NCI-H524 (cell line): ENCODE measurements at places on chromosomes 2 and 18.

DNA sequence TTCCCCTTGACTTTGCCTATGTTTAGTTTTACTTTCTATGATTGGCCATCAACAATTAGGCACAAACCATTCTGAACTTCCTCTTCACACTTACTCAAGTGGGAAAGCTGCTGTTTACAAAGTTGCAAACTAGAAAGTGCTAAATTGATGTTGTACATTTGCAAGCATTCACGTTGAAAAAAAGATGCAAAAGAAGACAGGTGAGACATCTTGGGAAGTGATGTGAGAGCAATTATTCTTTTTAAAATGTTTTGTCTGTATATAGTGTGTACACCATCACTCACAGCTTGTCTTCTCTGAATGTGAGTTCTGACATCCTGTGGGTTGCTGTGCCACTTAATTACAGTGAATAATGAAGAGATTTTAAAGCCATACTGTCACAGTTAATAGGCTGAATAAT lies 874.1 kb upstream of the LRATD1 start:
- no peak for DNase-seq

GRCh38 chr2:86031606-86032005 lies 74.1 kb downstream of the POLR1A start:
- no peak for DNase-seq

DNA sequence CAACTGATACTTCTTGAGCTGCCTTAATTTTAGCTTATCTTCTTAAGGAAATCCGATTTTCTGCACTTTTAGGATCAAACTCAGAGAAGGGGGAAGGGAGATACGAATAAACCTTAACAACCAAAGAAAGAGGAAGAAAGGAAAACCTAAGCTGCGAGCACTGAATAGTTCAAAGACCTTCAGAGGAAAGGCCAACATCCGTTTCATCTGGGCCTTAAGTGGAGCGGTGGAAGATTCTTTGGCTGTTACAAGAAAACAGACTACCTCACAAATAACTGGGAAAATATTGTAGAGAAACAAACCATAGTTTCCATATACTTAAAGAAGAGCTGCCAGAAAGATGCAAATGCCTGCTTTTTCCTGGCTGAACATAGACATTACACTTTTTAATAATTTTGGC lies 43.6 kb downstream of the VIT start:
- DNase-seq, result no peak

GRCh38 chr2:44291281-44292248 lies 16.3 kb downstream of the SLC3A1 start:
- peak; percentile 70 for DNase-seq

GRCh38 chr2:158004126-158004764 lies 97.4 kb upstream of the UPP2 start:
- no peak for DNase-seq

- DNase-seq, result no peak
Observed at GRCh38 chr2:191274413-191274815, 29.2 kb downstream of the MYO1B start.

DNA sequence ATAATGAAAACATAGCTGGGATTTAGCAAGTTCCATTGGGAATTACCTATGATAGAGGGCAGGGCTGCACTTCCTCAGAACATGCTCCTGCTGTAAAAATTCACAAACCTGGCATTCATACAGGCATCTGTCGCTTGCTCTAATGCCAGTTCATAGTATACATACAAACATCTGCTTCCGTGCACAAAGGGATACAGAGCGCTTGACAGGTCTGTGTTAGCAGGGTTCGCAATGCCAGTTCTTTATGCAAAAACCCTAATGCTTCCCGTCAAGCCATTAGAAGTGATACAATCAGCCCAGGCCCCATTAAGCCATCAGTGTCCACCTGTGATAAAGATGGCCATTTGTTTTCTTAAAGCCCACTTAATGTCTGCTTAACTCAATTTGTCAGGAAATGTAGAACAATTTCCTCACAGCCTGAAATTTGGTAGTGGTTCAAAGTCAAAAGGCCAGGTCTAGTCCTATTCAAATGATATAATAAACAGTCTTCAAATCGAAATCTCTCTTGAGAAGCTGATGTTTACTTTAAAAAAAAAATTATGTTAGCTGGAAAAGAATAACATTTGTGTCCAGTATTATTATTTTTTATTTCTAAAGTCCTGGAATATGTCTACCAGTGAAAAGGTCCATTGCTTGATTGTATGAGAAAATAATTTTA lies 556.3 kb downstream of the ARHGAP15 start:
- DNase-seq, result peak; percentile 96

GRCh38 chr2:231597014-231597611 lies 4.4 kb downstream of the TEX44 start:
- DNase-seq, result no peak

DNA sequence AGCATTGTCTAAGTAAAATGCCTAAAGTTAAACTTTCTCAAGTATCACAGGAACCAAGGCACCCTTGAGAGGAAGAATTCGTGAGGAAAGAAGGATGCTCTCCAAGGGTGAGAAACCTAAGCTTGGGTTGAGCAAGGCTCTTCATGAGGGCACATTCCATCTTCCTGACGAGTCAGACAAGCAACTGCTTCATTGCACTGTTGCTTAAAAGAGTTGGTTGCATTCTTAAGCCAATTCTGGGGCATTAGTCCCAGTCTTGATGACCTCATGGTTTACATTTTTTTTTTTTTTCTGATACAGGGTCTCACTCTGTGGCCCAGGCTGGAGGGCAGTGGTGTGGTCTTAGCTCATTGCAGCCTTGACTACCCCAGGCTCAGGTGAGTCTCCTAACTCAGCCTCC lies 237.5 kb downstream of the ACTR3 start:
- no peak for DNase-seq

DNA sequence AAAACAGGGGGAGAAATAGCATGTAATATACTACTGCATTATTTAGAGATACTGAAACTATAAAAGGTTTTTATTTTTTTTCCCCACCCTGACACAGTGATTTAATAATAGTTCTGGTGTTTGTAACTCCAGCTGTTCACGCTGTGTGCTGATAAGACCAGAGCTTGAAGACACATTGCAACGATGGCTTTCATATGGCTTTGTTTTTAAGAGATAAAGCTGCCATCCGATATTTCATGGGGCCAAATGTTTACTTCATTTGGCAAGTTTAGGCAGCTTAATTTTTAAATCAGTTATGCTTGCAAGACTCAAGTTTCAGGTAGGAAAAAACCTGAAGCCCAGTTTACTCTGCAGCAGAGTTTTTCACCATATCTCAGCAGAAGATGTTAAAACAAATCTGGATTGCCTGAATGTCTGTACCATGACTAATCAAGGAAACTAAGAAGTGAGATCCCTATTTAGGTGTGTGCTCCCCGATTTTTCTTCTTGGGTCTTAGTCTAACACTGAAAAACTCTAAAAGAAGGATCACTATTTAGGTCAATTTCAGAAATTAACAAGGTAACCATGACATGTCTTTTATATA lies 508.6 kb downstream of the PARD3B start:
- no peak for DNase-seq

GRCh38 chr18:13681701-13682100 lies 44.7 kb downstream of the FAM210A start:
- DNase-seq, result no peak

DNA sequence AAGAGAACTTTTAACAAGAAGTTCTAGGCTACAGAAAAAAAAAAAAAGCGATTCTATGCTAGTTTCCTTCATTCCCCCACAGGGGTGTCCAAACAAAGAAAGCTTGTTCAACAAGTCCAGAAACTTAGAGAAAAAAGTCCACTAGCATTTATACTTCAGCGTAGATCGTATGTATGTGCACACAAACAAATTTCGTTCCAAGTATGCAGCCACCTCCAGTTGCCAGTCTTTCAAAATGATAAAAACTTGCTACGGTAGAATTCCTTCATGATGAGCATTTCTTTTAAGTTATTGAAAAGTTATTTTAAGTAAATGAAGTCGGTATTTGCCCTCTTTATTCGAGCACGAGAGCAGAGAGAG lies 3.7 kb upstream of the OTX1 start:
- DNase-seq, result no peak

DNA sequence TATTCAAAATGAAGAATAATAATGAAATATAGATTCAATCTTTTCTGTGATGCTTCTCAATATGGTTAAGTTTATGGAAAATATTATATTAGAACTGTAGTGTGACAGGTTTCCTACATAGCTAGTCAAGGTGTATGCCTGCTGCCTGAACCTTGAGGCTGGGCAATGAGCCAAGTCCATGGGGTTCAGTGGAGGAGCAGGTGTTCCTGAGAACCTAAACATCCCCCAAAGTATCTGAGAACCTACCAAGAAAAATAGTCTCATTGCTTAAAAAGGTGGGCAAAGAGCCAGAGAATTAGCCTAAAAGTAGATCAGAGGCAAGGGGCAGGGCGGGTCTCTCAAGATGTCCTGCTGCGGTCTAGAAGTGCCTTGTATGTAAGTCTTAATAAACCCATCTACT lies 185.9 kb upstream of the SPHKAP start:
- no peak for DNase-seq

- no peak for DNase-seq
Observed at GRCh38 chr18:58856881-58857280, 7.8 kb upstream of the ZNF532 start.

- DNase-seq, result no peak
Observed at GRCh38 chr2:194105358-194105757, 1551.7 kb upstream of the SLC39A10 start.

- DNase-seq, result no peak
Observed at GRCh38 chr2:2452961-2453360, 121.9 kb upstream of the MYT1L start.

GRCh38 chr2:23065936-23066335 lies 319.0 kb upstream of the KLHL29 start:
- no peak for DNase-seq

DNA sequence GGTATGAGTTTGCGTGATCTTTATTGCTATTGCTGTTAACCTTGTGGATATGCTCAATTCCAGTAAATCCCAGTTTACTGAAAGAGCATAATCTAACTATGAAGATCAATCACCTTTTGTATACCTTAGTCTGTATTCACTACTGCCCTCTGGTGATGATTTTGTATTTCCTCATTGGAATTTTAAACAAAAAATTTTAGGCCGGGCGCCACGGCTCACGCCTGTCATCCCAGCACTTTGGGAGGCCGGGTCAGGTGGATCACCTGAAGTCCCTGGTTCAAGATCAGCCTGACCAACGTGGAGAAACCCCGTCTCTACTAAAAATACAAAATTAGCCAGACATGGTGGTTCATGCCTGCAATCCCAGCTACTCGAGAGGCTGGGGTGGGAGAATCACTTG lies 5.1 kb downstream of the COMMD1 start:
- no peak for DNase-seq

GRCh38 chr2:67289921-67290371 lies 107.2 kb upstream of the ETAA1 start:
- DNase-seq, result no peak

- DNase-seq, result no peak
Observed at GRCh38 chr2:53403792-53404413, 363.7 kb upstream of the CHAC2 start.

- no peak for DNase-seq
Observed at GRCh38 chr2:8309131-8309530, 372.7 kb upstream of the ID2 start.

- no peak for DNase-seq
Observed at GRCh38 chr2:100786985-100787384, 33.0 kb upstream of the NPAS2 start.

- no peak for DNase-seq
Observed at GRCh38 chr2:132824716-132825115, 154.7 kb upstream of the LYPD1 start.

DNA sequence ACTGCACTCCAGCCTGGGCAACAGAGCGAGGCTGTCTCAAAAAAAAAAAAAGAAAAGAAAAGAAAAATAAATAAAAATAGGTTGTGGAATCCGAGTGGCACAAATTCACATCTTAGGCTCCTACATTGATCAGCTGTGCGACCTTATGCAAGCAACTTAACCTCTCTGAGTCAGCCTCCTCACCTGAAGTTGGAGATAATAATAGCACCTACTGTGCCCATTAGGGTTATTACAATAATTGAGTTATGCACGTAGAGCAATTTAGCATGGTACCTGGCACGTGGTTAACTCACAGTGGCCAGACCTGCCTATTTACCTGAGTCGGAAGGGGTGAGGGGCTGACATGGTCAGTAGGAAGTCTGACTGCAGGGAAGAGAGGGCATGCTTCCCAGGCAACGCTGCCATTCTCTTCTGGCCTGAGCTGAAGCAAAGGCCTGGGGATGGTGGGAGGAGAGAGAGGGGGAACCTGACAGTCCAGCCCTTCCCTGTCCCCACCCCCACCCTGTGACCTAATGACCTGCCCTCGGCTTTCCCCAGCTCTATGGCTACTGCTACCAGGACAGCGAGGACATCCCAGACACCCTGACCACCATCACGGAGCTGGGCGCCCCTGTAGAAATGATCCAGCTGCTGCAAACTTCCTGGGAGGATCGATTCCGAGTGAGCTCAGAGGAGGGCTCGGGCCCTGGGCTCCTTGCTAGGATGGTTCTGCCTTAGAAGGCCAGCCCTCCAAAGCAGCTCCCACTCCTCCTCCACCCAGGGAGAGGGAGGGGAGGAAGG lies 5.1 kb downstream of the PKDCC start:
- no peak for DNase-seq

DNA sequence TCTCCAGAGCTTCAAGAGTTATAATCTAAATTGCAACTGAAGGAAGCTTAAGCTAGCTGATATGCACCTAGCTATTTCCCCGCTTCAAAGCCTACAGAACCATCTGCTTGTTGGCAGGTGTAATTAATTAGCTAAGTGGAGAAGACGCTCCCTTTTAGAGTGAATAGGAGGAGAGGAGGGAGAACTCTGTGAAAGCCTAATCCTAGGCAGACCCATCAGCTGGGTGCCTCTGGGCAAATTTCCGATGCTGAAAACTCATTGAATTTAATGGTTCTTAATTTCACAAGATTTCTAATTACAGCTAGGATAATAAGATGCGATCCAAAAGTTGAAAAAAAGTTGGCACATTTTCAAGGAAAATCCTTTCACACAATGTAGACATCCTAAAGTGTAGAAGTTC lies 735.9 kb downstream of the ERBB4 start:
- peak; percentile 58 for DNase-seq

DNA sequence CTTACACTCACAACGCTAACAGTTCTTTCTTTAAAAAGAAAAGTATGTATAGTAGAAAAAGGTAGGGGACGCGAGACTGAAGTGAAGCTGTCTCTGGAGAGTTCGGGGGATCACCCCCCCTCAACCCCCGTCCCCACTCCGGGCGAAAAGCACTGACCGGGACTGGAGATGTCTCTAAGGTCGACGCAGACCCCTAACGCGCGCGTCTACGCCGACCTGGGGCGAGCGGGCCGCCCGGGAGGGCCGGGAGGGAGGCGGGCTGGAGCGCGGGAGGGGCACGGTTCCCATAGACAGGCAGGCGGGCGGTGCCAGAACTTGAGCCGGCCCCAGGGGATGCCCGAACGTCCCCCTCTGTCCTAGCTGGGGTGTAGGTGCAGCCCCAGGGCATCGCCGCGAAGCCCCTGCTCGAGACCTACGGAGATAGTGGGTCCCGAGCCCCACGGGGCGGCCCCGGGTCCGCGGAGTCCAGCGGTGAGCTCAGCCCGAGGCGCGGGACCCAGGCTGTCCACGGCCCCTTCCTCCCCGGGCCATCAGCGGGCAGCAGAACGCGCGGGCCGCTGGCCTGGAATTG lies 82.2 kb downstream of the CHRNA1 start:
- no peak for DNase-seq

- no peak for DNase-seq
Observed at GRCh38 chr2:55547001-55547400, 27.5 kb downstream of the CFAP36 start.
